ENCODE measurements at places on chromosomes 7 and 10. TPM values are rescaled to one million over a fixed set of nuclear protein-coding genes. Genes with fewer than 3 reads are reported as not detected.

Gene ACTR3C
- total RNA-seq, result 2.0 TPM

Gene BICC1
- total RNA-seq, result 29.8 TPM

Gene EIF3B
- total RNA-seq, result 192 TPM

Gene KIAA1549
- 3.3 TPM for total RNA-seq

Gene IDI2
- not detected for total RNA-seq

Gene GLRX3
- total RNA-seq, result 94.2 TPM

Gene CADPS2
- total RNA-seq, result 19.9 TPM

Gene GIMAP6
- total RNA-seq, result not detected

Gene FBH1
- total RNA-seq, result 109 TPM

Gene MMRN2
- total RNA-seq, result 2.0 TPM

Gene VSIR
- 21.7 TPM for total RNA-seq

Gene TFPI2
- 1,118 TPM for total RNA-seq

Gene VPS37D
- total RNA-seq, result 2.0 TPM

Gene PDE6C
- total RNA-seq, result not detected

Gene LRRC4
- under 0.01 TPM for total RNA-seq

Gene CCAR1
- 40.5 TPM for total RNA-seq

Gene ITPRID1
- not detected for total RNA-seq

Gene TMEM26
- total RNA-seq, result 1.1 TPM

Gene CTTNBP2
- total RNA-seq, result not detected

Gene NPC1L1
- total RNA-seq, result not detected

Gene STRA8
- total RNA-seq, result not detected

Gene TDRD1
- total RNA-seq, result not detected

Gene ANKRD22
- total RNA-seq, result not detected

Gene LRRN3
- total RNA-seq, result 3.7 TPM

Gene ANKRD1
- 7.0 TPM for total RNA-seq

Gene PPP1R9A
- total RNA-seq, result 0.14 TPM

Gene C7orf57
- under 0.01 TPM for total RNA-seq

Gene LAMB4
- total RNA-seq, result 0.29 TPM

Gene ERVW-1
- total RNA-seq, result not detected

Gene LEP
- total RNA-seq, result not detected

Gene ATOH7
- not detected for total RNA-seq

Gene ZNF736
- 8.9 TPM for total RNA-seq

Gene NODAL
- not detected for total RNA-seq

Gene KLLN
- 0.66 TPM for total RNA-seq

Gene SPDYE2
- total RNA-seq, result not detected

Gene CRYGN
- not detected for total RNA-seq

Gene SCRN1
- total RNA-seq, result 90.2 TPM

Gene ALOX5
- total RNA-seq, result not detected

Data from placental pericyte (primary cell).